ENCODE measurements at places on chromosomes 6 and 20. TPM values are rescaled to one million over a fixed set of nuclear protein-coding genes. Genes with fewer than 3 reads are reported as not detected.
A peak's percentile ranks its signal among the peaks of the same experiment; 100 is the strongest.

The FAM184A gene
- total RNA-seq = 8.6 TPM

The PRR3 gene
- 21.0 TPM for total RNA-seq

The DCDC2 gene
- 80.4 TPM for total RNA-seq

The ACOT8 gene
- total RNA-seq = 37.9 TPM

The BCAS1 gene
- 11.1 TPM for total RNA-seq

The GLP1R gene
- 4.8 TPM for total RNA-seq

The CDC40 gene
- total RNA-seq = 24.5 TPM

The MED23 gene
- 31.9 TPM for total RNA-seq

The TCEA2 gene
- total RNA-seq = 43.7 TPM

The CALHM5 gene
- not detected for total RNA-seq

The SLC22A16 gene
- not detected for total RNA-seq

- no peak overlapping the region for H3K4me3 ChIP-seq
- no peaks in the 10 kb centered on the region for H3K27me3 ChIP-seq
- no peak for DNase-seq
- no peaks in the 10 kb centered on the region for H3K36me3 ChIP-seq
- no peak overlapping the region for H3K27ac ChIP-seq
Observed at GRCh38 chr6:1942834-1943233, 302.6 kb downstream of the GMDS start.

DNA sequence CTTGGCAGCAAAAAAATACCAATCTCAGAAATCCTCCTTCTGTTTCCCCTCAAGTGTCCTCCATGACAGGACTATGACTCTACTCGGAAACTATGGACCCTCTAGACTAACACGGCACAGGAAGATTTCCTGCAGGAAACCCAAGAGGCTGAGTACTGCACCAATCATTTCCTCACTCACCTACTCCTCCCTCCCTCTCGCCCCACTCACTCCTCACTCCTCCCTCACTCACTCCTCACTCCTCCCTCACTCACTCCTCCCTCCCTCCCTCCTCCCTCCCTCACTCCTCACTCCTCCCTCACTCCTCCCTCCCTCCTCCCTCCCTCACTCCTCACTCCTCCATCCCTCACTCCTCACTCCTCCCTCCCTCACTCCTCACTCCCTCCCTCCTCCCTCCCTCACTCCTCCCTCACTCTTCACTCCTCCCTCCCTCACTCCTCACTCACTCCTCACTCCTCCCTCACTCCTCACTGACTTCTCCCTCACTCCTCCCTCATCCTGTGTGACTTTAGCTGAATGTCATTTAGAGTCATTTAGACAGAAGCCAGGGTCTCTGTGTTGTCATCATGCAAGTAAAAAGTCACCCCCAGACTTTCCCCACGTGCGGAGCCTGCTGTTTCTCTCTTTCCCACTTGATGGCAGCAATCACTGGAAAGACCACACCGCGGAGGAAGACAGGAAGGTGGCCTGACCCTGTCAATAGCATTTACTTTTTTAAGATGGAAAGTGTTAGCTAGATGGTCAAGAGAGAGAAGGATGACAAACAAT is 226.8 kb upstream of the PDE10A start:
- H3K4me3 ChIP-seq = no peak overlapping the region
- H3K27ac ChIP-seq = peak overlapping the region; percentile 36
- H3K4me1 ChIP-seq = peaks cover 12% of the 10 kb centered on the region
- DNase-seq = peak; percentile 55

GRCh38 chr20:58481481-58482021 is 33.6 kb downstream of the APCDD1L start:
- H3K27ac ChIP-seq = no peak overlapping the region
- DNase-seq = peak; percentile 61
- no peaks in the 10 kb centered on the region for H3K36me3 ChIP-seq
- no peaks in the 10 kb centered on the region for H3K4me1 ChIP-seq

GRCh38 chr6:62614442-62614841 is 328.4 kb upstream of the KHDRBS2 start:
- H3K36me3 ChIP-seq = no peaks in the 10 kb centered on the region
- H3K4me3 ChIP-seq = no peak overlapping the region
- no peak overlapping the region for H3K27ac ChIP-seq
- DNase-seq = no peak

DNA sequence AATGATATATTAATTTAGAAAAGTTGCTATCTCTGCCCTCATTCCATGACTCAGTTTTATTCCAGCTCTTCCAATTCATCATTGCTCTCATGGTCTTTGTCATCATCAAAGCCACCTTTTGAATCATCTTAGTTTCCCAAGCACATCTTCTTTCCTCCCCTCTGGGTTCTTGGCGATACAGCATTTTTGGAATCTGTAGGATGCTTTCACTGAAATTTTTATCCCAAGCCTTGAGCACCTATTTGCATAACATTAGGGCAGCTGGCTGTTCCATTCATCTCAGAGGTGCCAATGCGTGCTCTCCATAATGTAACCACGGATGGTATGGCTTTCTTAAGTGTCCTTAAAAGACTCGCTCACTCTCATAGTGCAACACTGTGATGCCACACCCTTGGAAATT is 100.4 kb downstream of the SNX5 start:
- H3K27me3 ChIP-seq = no peaks in the 10 kb centered on the region
- no peak for DNase-seq
- no peaks in the 10 kb centered on the region for H3K4me1 ChIP-seq
- H3K27ac ChIP-seq = no peak overlapping the region

- H3K27me3 ChIP-seq = peaks cover 19% of the 10 kb centered on the region
- no peaks in the 10 kb centered on the region for H3K36me3 ChIP-seq
- H3K4me3 ChIP-seq = no peak overlapping the region
- DNase-seq = peak; percentile 76
Observed at GRCh38 chr20:48879612-48880245, 41.8 kb upstream of the ARFGEF2 start.

DNA sequence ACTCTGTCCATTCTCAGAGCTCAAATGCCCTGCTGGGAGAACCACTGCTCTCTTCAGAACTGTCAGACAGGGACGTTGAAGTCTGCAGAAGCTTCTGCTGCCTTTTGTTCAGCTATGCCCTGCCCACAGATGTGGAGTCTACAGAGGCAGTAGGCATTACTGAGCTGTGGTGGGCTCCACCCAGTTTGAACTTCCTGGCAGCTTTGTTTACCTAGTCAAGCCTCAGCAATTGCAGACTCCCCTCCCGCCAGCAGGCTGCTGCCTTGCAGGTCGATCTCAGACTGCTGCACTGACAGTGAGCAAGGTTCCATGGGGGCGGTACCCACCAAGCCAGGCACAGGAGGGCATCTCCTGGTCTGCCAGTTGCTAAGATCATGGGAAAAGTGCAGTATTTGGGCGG is 21.8 kb upstream of the UFL1 start:
- H3K4me3 ChIP-seq = no peak overlapping the region
- no peak overlapping the region for H3K27ac ChIP-seq
- no peaks in the 10 kb centered on the region for H3K4me1 ChIP-seq
- no peaks in the 10 kb centered on the region for H3K27me3 ChIP-seq
- H3K36me3 ChIP-seq = peaks cover 4% of the 10 kb centered on the region

DNA sequence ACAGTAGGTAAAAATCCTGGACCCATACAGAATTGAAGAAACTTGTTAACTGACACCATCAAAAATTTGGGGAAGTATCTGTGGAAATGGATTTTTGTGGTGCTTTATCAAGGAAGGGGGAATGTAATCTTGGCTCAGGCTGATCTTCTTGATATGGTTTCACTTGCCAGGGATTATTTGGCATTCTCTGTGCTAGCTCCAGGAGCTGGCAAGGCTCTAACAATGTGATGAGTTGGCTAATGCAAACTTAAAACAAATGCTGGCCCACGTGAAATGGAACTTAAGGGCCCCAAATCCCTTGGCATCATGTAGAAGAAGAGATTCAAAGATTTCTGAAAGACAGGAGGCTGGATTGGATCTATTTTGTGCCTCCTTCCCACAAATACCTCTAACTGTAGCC is 13.1 kb downstream of the KCNS1 start:
- no peaks in the 10 kb centered on the region for H3K27me3 ChIP-seq
- H3K4me3 ChIP-seq = no peak overlapping the region
- no peaks in the 10 kb centered on the region for H3K36me3 ChIP-seq
- no peak for DNase-seq
- no peaks in the 10 kb centered on the region for H3K4me1 ChIP-seq

GRCh38 chr6:138682704-138683527 is 90.7 kb upstream of the CCDC28A start:
- peak overlapping the region; percentile 85 for H3K27ac ChIP-seq
- peak; percentile 59 for DNase-seq
- H3K27me3 ChIP-seq = no peaks in the 10 kb centered on the region
- peak overlapping the region; percentile 67 for H3K4me3 ChIP-seq

- peaks cover 13% of the 10 kb centered on the region for H3K27me3 ChIP-seq
- H3K27ac ChIP-seq = no peak overlapping the region
- H3K4me1 ChIP-seq = peaks cover 45% of the 10 kb centered on the region
Observed at GRCh38 chr6:167564416-167565250, 239.7 kb downstream of the TTLL2 start.

DNA sequence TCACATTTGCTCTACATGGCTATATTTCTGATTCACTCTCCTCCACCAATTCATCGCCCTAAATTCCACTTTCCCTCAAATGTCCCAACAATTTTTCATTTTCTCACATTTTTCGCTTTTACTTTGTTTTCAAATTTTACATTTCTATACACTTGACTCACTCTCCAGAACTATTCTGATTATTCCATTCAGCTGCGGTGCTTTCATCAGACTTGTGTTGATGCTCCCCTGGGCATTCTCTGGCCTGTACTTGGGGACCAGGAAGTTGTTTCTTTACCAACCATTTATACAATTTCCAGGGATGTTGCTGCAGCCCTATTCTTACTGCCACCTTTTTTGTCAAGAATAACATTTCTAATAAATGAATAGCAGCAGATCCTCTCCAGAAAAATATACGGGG is 444.8 kb downstream of the MAFB start:
- no peak for DNase-seq
- no peak overlapping the region for H3K4me3 ChIP-seq
- no peak overlapping the region for H3K27ac ChIP-seq
- H3K4me1 ChIP-seq = no peaks in the 10 kb centered on the region

DNA sequence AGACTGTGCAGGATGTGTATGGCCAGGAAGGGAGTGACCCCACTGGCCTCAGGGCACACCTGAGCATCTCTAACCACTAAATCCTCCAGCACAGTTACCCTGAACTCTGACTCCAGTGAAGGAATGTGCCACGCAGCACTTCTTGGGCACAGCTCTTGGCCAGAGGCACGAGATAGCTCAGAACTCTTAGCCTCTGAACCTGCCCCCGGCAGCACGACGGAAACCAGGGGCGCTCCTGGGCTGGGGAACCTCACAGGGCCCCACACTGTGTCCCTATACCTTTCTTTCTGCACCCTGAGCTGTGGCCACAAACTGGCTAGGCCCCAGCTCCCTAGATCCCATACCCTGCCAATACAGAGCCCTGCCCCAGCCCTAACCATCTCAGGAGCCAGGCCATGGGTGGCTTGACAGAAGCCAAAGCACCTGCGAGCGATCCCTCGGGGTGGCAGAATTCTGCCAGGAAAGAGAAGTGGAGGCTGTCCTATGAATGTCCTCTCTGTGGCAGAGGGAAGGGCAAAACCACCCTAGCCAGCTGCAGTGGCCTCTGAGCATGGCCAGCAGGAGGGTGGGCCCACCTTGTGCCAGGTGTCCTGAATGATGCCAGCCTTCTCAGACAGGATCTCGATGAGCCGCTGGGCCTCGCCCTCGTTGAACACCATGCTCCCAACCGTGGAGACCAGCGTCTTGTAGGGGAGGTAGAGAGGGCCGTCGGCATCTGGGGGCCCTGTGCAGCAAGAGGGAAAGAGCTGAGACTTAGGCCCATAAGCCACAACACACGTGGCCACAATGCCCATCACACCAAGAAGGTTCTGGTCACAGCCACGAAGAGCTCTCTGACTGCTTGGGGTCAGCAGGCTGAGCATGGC is 39.4 kb downstream of the RRBP1 start:
- H3K4me3 ChIP-seq = no peak overlapping the region
- no peak overlapping the region for H3K27ac ChIP-seq
- DNase-seq = no peak

DNA sequence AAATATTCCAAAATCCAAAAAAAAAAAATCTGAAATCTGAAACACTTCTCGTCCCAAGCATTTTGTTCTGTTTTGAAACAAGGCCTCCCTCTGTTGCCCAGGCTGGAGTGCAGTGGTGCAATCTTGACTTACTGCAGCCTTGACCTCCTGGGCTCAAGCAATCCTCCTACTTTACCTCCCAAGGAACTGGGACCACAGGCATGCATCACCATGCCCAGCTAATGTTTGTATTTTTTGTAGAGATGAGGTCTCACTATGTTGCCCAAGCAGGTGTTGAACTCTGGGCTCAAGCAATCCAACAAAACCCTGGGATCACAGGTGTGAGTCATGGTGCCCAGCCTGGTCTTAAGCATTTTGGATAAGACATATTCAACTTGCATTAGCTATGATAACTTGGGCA is 13.6 kb downstream of the SESN1 start:
- no peak overlapping the region for H3K27ac ChIP-seq
- H3K27me3 ChIP-seq = no peaks in the 10 kb centered on the region
- no peak overlapping the region for H3K4me3 ChIP-seq
- no peaks in the 10 kb centered on the region for H3K36me3 ChIP-seq
- DNase-seq = no peak

- H3K4me1 ChIP-seq = peaks cover 67% of the 10 kb centered on the region
- H3K27ac ChIP-seq = peak overlapping the region; percentile 72
- DNase-seq = no peak
- H3K27me3 ChIP-seq = no peaks in the 10 kb centered on the region
- peaks cover 46% of the 10 kb centered on the region for H3K36me3 ChIP-seq
Observed at GRCh38 chr20:38032585-38033329, 499 bp downstream of the TTI1 start.

DNA sequence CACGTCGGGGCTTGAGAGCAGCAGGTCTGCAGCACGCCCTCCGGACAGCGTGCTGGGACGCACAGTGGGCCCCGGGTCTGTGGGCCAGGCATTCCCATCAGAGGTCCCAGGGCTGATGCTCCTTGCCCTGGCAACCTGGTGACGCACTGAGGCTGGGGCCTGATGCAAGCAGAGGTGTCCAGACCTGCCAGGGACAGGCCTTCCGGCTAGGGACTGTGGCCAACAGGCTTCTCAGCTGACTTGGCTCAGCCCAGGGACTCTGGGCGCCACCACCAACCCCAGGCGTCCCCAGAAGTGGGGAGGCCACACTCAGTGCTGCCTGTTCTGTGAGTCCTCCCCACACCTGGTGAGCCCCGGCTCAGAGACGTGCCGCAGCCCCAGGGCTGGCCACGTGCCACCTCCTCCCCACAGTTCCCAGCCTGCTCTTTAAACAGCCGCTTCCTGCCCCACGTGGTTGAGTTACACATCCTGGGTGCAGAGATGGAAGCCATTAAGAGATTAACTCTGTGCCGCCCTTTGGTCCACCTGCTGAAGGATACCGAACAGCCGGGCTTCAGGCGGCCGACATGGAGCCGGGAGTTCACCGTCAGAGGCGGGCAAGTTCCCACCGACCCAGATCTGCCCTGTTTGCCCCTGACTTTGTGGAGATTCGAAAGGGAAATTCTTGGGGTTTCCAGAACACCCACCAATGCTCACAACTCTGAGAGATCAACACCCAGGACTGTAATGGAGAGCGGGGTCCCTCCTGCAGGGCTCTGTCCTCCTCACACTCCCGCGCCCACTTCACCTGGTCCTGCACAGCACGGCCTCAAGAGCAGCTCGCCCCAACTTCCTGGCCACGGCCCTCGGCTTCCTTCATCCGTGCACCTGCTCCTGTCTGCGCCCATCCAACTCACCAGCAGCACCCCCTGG is 37.6 kb upstream of the ZBP1 start:
- no peaks in the 10 kb centered on the region for H3K27me3 ChIP-seq
- peak; percentile 15 for DNase-seq
- peaks cover 73% of the 10 kb centered on the region for H3K4me1 ChIP-seq
- peak overlapping the region; percentile 72 for H3K27ac ChIP-seq

Measured in Calu3 (cell line).